NB4 (cell line): ENCODE measurements at places on chromosomes 3 and 15.

- DNase-seq = no peak
Observed at GRCh38 chr3:170454509-170454908, 35.8 kb downstream of the CLDN11 start.

DNA sequence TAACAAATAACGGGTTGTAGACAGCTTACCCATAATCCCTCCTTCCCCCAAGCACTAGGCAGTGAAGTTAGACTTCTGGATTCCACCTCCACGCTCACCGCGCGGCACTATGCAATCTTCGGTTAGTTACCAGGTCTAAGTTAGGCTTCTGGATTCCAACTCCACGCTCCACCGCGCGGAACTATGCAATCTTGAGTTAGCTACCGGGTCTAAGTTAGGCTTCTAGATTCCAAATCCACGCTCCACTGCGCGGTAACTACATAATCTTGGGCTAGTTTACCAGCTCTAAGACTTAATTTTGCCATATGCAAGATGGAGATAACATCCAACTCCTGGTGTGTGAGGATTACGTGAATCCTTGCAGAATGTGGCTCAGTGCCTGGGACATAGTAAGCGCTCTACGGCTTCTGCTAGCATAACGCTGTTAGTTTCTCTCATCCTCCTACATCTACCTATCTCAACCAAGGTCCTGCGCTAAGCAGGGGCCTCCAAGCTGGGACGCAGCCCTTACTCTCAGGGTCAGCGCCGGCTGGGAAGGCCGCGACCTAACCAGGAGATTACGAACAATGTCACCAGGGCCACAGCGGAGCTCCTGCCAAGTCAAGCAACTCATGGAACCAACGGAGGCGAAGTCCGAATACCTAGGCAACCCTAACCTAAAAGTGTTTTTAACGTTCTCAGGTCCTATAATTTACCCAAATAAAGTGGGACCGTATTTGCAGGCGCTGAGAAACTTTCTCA lies 497 bp upstream of the RPLP1 start:
- DNase-seq = peak; percentile 74

DNA sequence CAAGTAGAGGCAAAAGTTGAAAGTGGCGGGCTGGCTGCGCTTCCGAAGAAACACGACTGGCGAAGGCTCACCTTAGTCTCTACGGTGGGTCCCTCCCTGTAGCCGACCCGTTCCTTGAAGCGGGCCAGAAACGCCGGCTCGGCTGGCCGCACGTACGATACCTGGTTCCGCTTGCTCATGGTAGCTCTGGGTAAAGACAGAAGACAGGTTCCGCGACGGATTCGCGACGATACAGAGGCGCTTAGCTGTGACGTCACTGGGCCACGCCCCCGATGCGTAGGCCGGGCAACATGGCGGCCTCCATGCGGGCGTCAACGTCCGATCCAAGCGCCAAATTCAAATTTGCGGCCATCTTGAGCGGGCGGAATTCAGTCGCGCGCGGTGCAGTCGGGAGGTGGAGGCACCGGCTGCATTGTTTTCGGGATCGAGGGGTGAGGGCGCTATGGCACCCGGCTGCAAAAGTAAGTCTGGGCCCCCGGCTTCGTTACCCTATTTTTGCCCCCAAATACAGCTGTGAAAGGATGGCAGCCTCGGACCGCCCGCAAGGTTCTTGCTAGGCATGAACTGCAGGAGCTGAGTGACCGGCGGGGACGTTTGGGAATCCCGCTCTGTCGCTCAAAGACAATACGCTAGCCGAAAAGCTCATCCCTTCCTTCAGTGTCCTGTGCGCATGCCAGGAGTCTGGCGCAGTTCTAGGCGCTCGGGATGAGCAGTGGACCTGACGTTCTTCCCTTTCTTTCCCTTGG lies at the start of the genes KIAA1143 and KIF15:
TSS of gene KIAA1143 (minus strand) at position 196 of the 746 bp plus-strand sequence. CDS start at position 179, 17 bp downstream.
TSS of gene KIF15 (plus strand) at position 371 of the 746 bp plus-strand sequence. CDS start at position 443, 72 bp downstream.
- DNase-seq = peak; percentile 97

GRCh38 chr3:27758083-27758482 lies 36.0 kb upstream of the EOMES start:
- peak; percentile 58 for DNase-seq

GRCh38 chr15:93129702-93130488 lies 40.9 kb upstream of the RGMA start:
- DNase-seq = no peak

GRCh38 chr3:175270198-175270837 lies 411.2 kb downstream of the NAALADL2 start:
- DNase-seq = no peak

DNA sequence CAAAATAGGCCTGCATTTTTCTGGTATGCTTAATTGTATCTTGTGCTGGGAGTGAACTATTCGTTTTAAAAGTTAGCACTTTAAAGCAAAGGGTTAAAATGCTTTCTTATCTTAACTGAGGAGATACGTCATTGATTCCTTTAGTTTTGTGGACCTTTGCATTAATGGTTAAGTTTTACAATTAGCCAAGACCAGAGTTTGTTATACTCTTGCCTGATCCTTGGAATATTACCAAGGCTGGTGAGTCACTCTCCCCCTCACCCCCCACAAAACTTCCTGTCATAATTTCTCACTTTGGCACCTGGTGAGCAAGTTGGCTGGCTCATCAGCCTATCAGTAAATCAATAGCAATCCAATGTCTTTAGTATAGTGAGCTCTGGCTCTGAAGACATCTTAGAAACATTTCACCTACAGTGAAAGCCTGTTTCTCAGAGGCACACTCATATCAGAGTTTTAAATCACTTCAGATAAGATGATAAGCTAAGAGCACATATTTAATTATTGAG lies 26.7 kb downstream of the SLC2A2 start:
- DNase-seq = peak; percentile 12

GRCh38 chr15:44812029-44812517 lies 75.7 kb downstream of the TRIM69 start:
- no peak for DNase-seq

DNA sequence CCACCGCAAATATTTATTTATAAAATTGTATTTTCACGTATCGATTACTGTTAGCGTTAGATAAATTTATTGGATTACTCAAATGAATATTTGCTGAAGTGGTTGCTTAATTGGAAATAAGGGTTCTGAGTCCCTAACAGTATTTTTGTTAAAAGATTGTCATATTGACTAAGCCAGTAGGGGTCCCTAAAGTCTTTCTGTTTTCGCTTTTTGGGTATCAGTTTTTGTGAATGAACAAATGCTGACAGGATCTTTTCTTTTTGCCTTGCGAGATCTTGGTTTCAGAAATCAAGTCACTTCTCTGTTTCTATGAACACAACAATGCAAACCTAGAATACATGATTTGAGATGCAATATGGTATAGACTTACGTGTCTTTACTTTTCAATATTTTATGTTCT lies 7.1 kb downstream of the RAD51 start:
- DNase-seq = peak; percentile 36

- DNase-seq = no peak
Observed at GRCh38 chr15:83784975-83785374, 131.1 kb downstream of the ADAMTSL3 start.

- DNase-seq = no peak
Observed at GRCh38 chr15:88003541-88004327, 252.8 kb downstream of the NTRK3 start.

DNA sequence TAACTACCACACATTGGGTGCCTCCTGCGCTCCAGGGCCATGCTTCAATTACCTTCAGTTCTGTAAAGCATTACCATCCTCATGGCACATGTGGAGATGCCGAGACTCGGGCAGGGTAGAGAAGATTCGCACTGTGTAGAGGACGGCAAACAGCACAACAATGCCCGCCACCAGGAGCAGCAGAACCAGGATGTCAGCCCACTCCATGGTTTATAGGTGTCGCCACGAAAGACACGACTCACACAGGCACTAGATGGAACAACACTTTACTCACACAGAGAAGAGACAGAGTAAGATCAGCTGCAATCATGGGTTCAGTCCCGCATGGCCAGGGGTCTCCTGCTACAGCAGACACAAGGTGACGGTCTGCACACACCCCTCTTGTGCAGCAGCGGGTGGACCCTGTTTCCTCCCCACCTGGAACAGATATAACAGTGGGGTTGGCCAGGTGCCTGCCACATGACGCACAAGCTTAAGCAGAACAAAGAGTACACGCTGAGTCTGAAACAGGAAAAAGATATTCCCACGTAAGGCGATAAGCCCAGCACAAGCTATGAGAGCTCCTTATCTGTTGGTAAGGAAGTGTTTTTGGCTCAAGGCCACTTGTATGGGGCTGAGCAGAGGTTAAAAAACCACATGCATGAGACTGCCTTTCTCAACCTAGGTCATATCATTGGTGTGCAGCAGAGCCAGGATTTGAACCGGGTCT lies 2.5 kb upstream of the TBC1D21 start:
- no peak for DNase-seq

DNA sequence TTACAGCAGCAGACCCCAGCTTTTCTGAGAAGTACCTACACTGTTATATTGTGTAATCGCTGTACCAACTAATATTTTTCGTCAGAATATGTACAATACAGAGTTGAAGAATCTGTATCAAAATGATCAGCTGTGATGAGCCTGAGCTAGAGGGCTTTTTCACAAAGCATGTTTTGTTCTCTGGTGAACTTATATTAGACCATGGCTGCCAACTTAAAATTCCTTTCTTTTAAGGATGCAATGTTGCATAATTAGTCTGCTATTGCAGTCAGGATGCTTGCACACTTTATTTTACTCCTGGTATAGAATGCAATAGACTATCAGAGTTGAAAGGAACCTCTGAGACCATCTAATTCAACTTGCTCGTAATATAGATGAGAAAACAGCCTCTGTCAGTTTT lies 127.8 kb downstream of the RBMS3 start:
- DNase-seq = no peak

- peak; percentile 2 for DNase-seq
Observed at GRCh38 chr3:78066287-78066686, 1026.4 kb downstream of the ROBO2 start.

- no peak for DNase-seq
Observed at GRCh38 chr15:37907136-37907535, 27.3 kb upstream of the TMCO5A start.

DNA sequence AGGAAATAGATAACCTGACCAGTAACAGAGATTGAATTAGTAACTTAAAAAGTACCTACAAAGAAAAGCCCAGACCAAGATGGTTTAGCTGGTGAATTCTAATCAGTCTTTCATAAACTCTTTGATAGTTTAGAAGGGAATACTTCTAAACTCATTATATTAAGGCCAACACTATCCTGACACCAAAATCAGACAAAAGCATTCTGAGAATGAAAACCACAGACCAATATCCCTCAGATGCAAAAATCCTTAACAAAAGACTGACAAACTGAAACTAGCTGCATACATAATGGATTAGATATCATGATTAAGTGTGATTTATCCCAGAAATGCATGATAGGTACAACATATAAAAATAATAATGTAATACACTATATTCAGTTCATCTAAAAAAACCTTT lies 115.6 kb downstream of the RFX7 start:
- no peak for DNase-seq

DNA sequence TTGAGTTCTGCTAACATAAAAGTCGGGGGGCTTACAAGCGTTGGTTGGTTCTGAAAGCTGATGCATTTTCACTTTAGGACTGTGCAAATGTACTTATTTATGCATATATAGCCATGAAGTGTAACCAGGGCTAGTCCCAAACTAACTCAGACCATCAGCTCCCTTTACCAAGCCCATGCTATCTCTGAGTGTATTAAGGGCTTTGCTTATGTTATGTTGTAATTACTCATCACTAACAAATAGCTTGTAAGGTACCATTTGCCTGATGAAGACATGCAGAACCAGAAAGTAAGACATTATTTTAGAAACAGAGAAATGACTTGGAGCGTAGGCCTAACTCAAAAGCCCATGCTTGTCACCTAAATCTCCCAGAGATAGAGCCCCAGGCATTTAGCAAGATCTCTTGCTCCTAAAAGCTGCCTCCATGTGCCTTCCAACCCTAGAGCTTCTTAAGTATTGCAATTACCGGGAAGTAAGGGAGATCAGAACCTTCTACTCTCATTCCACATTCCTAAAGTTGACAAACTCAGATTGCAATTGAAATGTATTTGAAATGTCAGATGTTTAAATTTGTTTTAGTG lies 362.9 kb upstream of the RBMS3 start:
- no peak for DNase-seq

DNA sequence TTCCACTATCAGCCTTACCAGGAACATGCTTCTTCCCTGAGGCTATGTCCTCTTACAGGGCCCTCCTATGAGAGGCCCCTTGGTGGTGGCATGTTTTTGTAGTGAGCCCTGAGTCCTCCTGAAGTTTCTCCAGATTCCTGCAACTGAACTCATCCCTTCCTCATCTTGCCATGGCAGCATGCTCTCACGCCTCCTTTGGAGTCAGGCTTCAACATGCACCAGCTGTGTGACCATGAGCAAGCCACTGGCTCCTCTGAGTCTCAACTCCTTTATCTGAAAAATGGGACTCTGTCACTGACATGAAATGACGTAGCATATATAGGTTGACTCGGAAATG lies 216.3 kb upstream of the TLE3 start:
- no peak for DNase-seq

DNA sequence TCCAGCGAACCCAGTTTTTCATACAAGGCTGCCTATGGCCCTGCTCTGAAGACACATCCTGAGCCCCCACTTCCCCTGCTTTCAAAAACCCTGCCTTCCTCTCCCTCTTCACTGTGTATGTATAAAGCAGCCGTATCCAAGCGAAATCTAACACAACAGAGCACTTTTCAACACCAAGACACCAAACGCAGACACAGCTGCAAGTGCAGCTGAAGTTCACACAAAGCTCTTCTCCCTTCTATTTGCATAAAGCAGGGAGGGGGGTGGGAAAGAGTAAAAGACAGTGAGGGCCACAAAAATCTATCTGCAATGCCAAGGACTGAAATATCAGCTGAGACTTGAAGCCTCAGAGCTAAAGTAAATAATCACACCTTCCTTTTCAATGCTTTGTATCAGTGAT lies 35.1 kb upstream of the CSPG5 start:
- no peak for DNase-seq

DNA sequence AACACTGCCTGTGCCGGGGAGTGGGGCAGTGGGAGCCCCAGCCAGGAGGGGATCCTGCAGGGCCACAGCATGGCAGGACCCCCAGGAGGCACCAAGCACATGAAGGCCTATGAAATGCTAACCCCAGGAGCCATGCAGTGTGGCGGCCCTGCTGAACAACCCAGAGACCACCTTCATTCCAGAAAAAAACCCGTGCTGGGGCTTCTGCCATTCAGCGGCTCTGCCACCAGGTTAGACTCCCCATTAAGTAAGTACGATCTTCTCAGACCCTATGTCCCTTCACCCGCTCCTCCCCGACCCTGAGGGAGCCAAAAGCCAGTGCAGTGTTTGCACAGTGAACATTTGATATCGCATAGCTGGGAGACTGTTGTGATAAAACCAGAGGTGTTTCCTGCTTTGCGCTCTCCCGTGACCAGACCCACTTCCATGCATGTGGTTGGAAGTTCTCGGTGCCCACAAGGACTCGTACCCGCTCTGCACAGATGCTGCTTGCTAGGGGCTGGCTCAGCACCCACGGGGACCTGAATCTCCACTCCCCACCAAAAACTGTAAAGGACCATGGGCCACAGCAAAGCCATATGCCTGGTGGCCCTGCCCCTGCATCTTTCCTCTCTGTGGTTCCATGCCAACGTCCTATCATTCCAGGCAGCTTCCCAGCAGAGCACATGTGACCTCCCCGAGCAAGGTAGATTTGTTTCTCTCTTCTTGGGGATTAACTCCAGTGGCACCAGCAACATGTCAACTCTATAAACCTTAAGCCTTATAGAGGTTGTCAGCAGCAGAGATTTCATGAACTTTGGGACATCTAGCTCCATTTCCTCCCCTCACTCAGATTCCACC lies 5.3 kb downstream of the PLA2G4D start:
- no peak for DNase-seq

- no peak for DNase-seq
Observed at GRCh38 chr15:68210409-68210756, 5.3 kb upstream of the CALML4 start.
